ENCODE measurements at places on chromosomes 1 and 21.

DNA sequence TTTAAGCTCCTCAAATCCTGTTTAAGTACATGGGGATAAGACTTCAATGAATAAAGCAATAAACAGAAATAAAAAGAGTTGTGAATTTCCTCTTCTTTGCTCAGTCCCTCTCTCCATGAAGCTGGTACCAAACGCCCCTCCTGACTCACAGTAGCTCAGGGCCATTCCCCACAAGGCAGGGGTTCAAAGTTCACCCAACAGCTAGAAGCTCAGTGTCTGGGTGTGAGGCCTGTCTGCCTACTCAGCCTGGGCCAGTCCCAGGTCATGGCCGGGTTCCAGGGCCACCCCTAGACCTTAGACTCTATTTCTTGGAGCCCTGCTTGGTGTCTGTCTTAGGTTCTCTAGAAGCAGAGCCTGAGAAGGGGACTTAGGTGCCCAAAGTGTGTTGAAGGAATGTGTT is 251.5 kb downstream of the GRIK3 start:
- DNase-seq: no peak

DNA sequence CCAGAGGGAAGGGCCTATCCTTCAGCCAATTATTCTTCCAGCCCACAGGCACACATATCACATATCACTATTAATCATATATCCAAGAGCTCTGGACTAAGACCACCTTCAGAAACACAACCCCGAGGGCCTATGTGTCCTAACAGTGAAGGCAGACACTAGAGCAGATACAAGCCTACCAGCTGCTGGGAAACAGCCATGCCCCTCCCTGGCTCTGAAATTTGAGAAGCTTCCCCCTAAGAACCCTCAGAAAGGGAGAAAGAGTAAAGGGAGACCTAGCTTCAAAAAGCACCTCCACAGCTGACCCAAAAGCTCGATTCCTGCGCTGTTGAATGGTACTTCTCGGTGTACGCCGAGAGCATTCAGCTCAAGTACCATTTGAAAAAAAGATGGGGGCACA is 17.4 kb downstream of the CNN3 start:
- no peak for DNase-seq

- no peak for DNase-seq
Measured at GRCh38 chr1:95126846-95127245, 9.7 kb downstream of the TLCD4 start.

GRCh38 chr1:193411714-193412113 is 225.3 kb upstream of the B3GALT2 start:
- DNase-seq: no peak

GRCh38 chr1:198498881-198499280 is 41.6 kb downstream of the ATP6V1G3 start:
- DNase-seq: peak; percentile 48

- DNase-seq: no peak
Measured at GRCh38 chr1:42949312-42950115, 9.2 kb downstream of the SLC2A1 start.

GRCh38 chr1:193102662-193103061 is 2.6 kb downstream of the GLRX2 start:
- no peak for DNase-seq

- DNase-seq: no peak
Measured at GRCh38 chr21:45087022-45087823, 12.8 kb downstream of the ADARB1 start.

DNA sequence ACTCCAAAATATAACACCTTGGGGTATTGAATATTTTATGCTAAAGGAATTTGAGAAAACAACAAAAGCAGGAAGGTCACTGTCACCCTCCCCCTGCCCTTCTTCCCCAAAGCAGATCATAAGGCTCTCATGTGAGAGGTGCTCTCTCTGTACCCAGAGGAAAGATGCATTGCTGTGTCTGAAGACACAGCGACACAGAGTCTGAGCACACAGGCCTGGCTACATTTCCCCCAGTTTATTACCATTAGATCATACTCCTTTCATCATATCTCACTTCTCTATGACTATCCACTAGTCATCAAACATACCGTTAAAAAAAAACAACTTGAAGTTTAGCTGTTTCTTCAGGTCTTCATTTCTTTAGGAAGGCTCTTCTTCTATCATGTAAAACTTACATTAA is 127.1 kb downstream of the PPIAL4G start:
- DNase-seq: no peak

GRCh38 chr1:22878626-22879025 is 94.0 kb downstream of the LACTBL1 start:
- DNase-seq: no peak

DNA sequence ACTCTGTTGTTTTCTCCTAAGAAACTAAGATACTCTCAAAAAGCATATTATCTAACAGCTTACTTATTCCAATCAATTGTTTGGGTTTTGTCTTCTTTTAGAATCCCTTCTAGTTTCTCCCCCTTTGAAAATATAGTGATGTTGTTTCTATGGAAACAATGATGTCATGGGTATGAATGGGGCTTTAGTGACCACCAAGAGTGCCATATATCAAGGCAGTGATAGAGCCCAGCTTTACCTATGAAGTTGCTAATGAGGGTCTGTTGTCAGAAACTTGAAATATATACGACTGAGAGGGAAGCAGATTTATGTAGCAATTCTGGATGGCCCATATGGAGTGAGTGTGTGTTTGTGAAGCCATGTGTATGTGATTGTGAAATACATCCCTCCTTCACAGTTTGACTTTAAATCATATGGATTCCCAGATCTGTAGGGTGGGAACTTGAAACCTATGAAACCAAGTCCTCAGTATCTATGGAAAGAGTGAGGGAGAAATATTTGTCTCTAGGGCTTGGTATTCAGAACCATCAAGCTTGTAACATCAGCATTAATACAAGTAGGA is 116.7 kb downstream of the SPATA46 start:
- no peak for DNase-seq

DNA sequence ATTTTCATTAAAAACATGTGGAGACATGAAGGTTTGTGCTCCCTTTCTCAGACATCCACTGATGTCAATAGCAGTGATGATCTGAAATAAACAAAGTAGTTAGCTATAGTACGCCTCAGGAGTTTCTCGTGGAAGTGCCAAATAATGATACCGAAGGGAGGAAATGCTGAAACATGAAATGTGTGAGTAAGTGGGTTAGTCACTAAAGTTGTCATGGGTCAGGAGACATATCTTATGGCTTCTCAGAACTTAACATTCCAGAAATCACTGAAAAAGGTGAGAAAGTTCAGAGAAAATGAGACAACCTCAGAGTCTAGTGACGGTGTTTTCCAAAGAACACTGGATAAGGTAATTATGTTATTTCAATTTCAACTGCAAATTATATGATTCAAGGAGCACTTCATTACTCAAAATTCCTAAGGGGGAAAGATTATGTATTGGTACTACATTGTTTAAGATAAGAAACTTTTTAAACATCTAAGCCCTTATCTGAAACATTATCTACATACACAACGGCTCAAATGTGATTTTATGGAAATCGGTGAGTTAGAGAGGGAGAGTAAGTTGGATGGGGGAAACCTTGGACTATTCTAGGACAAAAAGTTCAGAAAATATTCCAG is 20.6 kb downstream of the NIBAN1 start:
- DNase-seq: peak; percentile 34

GRCh38 chr21:17848228-17848627 is 29.1 kb upstream of the C21orf91 start:
- DNase-seq: peak; percentile 93

DNA sequence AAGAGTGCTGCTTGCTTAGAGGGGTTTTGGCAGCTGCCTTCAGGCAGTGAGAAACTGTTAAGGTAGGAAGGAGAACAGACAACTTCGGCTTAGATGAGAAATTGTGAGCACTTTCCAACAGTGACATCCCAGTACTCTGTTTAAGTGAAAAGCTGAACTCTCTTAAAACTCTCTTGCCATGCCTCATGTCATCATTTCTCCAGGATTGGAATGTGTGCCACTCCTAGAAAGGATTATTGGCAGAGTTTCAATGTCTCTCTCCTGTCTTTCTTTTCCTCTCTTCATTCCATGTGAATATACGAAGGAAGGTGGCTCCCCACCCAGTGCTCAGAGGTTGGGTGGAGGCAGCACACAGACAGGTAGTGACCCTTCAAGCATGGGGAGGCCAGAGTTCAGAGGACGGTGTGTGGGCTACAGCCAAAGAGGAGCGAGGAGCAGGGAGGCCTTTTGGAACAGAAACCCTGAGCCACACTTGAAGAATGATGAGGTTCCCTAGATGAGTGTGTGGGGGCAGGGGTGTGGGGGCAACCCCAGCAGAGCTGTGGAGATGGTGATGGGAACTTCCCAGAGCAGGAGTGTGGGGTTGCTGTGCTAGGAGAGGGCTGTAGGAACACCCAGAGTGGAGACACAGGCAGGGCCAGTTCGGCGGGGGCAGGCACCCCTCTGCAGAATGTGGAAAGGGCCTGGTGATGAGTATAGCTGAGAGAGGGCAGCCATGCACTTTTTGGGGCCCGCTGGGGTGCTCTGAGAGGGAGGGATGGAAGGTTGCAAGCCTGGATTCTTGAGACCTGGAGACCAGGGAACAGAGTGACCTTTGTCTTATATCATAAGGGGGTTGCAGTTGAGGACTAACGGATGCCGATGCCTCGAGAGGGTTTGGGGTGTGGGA is 58.8 kb downstream of the GALNT2 start:
- peak; percentile 71 for DNase-seq

GRCh38 chr1:18922319-18922726 is 20.0 kb upstream of the ALDH4A1 start:
- peak; percentile 92 for DNase-seq

- peak; percentile 65 for DNase-seq
Measured at GRCh38 chr1:7265771-7266371, 480.6 kb downstream of the CAMTA1 start.

- no peak for DNase-seq
Measured at GRCh38 chr1:30061292-30062220, 661.8 kb downstream of the MATN1 start.

GRCh38 chr1:226626577-226626956 is 78.0 kb downstream of the STUM start:
- peak; percentile 65 for DNase-seq

- no peak for DNase-seq
Measured at GRCh38 chr1:235015291-235015985, 113.2 kb downstream of the TOMM20 start.

DNA sequence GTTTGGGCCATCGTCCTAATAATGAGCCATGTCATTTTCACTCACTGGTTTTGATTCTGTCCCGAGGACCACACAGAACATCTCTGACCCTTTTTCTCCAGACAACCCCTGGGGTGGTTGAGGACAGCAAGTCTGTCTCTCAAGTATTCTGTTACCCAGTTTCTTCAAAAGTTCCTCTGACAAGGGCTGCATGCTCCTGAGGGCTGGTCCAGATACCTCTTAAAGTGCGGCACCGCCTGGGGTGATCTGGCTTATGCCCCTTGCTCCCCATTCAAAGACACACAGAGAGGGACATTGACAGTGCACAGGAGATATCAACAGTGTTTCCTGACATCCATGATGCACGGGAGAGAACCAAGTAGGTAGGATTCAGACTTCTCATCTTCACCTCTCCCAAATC is 132.9 kb upstream of the EDN2 start:
- no peak for DNase-seq

DNA sequence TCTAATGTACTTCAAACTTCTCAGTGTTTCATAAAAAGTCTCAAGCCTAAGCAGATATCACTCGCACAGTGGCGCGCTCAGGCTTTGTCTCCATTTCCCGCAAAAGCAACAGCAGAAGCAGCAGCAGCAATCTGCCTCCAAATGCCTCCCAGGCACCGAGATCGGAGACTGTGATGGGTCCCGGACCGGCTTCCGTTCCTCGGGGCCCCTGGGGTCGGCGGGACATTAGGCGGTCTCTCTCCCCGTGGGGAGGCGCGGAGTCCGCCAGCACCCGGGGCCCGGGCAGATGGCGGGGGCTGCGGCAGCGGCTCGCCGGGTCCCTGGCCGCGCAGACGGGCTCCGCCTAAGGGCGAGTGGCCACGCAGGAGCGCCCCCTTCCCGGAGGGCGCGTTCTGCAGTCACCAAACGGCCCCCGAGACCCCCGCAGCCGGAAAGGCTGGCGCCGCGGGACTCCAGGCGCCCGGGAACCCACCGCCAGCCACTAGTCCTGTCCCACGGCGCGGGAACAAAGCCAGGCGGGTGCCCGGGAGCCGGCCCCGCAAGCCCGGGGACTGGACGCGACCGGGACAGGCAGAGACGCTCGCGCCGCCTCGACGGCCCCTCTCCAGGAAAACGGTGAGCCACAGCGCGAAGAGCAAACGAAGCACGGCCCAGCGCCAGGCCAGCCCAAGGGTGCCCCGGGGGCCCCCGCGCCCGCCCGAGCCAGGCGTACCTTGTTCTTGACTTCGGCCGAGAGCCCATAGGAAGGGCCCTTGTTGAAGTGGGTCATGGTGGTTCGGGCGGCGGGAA is 590 bp downstream of the CNN3 start:
- DNase-seq: peak; percentile 67

DNA sequence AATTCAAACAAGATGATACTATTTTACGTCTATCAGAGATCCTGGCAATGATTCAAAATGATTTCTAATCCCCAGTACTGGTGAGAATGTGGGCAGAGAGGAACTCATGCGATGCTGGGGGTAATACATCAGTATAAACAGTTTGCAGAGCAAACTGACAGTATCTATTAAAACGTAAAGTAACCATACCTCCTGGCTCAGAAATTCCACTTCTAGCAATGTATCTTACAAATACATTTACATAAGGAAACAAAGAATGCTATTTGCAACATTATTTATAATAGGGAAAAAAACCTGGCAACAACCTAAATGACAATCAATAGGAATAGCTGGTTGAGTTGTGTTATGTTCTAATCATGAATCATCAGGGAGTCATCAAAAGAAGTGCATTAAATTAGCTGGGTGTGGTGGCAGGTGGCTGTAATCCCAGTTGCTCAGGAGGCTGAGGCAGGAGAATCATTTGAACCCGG is 15.9 kb downstream of the RCAN1 start:
- DNase-seq: no peak

GRCh38 chr1:159175571-159175970 is 4.2 kb downstream of the CADM3 start:
- no peak for DNase-seq

DNA sequence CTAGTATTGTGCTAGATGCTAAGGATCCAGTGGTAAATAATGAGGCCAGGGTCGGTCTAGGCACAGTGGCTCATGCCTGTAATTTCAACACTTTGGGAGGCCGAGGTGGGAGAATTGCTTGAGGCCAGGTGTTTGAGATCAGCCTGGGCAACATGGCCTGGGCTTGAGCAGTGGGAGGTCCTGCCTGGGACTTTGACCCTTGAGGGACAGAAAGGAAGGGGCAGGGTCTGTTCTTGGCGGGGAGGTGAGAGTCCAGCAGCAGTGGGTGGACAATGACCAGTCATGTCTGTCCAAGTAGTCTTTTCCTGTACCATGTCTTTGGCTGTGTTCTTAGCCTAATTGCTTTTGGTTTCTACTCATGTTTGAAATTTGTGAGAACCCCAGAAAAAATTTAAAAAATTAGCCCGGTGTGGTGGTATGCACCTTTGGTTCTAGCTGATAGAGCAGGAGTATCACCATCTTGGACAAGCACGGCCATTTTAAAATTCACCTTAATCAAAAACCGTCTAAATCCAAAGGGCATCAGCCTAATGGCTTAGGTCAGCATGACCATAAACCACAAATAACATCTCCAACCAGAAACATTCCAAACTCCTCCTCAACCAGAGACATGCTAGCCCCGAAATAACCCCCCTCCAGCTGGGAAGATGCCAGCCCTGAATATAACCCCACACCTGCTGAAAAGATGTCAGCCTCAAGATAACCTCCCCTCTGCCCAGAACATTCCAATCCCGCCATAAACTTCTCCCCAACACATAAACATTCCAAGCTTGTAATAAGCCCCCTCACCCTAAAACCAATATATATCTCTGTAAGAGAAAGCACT is 6.8 kb upstream of the AK2 start:
- DNase-seq: no peak

Data from fibroblast of skin of scalp (primary cell).